ENCODE measurements at places on chromosomes 3 and 15.
A peak's percentile ranks its signal among the peaks of the same experiment; 100 is the strongest.

- DNase-seq: peak; percentile 64
Observed at GRCh38 chr3:61702453-61702852, 141.1 kb downstream of the PTPRG start.

GRCh38 chr3:10771486-10772270, 44.4 kb upstream of the SLC6A11 start:
- DNase-seq: peak; percentile 30

DNA sequence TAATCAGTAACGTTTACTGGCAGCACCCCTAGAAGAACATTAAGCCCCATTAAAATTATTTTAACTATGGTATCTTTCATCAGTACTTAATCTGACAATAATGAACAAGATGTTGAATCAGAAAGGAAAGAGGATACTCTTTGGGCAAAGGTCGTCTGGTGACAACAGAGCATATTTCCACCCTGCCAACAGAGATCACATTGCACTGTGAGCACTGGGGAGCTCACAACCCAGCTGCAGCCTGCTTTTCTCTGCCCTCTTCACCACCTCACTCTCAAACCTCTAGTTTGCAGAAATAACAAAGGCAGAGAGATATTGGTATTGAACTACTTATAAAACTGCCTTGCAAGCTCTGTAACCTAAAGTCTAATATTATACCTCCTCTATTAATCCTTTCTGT, 130.0 kb downstream of the FBN1 start:
- no peak for DNase-seq

- no peak for DNase-seq
Observed at GRCh38 chr15:73907035-73907408, 19.2 kb upstream of the LOXL1 start.

DNA sequence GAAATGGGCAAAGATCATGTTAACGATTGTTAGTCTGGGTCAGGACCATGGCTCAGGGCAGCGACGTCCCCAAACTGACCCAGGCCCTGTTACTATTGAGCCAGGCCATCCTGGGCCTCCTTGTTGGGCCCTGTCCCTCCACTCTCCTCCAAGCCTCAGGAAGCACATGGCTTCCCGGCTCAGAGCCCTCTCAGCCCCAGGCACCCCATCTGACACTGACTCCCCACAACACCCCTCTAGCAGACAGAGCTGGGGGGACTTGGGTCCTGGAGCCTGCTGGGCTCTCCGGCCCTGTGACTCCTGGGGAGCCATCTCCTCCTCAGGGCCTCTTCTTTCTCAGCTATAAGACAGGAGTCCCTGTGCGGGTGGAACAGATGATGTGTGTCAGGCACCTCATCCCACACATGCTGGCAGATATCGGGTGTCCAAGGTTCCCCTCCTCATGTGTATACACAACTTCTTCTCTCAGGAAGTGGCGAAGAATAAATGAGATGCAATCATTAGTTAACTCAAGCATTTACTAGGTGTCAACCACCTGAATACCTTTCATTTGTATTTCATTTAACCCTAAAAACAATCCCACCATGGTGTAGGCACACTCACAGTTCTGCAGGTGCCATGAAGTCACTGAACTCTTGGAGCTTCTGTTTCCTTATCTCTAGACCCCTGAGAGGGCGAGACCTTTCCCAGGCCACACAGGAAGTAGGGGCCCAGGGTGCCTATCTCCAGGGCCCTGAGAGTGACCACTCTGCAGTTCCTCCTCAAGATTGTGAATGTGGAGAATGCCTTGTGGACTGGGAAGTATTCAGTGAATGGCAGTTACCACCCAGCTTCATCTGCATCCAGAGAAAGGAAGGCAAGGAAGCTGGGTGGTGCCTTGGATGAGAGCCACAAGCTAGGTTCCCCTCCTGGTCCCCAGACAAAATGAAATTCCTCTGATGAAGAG, 282.5 kb upstream of the TLE3 start:
- DNase-seq: peak; percentile 45

DNA sequence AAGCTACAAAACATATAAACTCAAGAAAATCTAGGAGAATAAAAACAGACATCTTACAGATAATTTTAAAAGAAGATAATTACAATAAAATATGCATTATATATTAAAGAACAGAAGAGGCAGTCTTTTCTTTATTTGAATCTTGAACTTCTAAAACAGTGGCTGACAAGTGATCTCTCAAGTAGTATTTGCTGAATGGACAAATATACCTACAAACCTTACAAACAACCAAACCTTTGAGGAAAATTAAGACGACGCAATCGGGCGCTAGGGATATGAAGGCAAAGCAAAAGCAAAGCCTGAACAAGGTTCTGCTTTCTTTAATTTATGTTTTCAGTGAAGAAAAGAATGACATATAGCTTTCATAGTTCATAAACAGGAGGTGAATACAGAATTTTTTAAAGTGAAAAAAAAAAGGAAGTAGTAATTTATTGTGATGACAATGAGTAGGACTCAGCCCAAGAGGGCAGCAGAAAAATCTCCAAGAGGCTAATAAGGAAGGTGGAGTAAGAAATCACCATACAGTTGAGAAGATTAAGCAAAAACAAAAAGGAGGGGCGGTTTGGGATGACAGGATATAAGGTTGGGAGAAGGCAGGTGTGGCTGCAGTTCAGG, 347.8 kb downstream of the TBC1D5 start:
- DNase-seq: no peak

GRCh38 chr3:129312021-129312639, 33.5 kb downstream of the HMCES start:
- peak; percentile 42 for DNase-seq

- no peak for DNase-seq
Observed at GRCh38 chr3:121529308-121529707, 16.5 kb downstream of the POLQ start.

GRCh38 chr3:1216856-1217255, 124.0 kb downstream of the CNTN6 start:
- DNase-seq: no peak

GRCh38 chr15:86014016-86014415, 65.7 kb upstream of the AGBL1 start:
- no peak for DNase-seq

- DNase-seq: no peak
Observed at GRCh38 chr3:13002398-13003124, 70.7 kb downstream of the IQSEC1 start.

DNA sequence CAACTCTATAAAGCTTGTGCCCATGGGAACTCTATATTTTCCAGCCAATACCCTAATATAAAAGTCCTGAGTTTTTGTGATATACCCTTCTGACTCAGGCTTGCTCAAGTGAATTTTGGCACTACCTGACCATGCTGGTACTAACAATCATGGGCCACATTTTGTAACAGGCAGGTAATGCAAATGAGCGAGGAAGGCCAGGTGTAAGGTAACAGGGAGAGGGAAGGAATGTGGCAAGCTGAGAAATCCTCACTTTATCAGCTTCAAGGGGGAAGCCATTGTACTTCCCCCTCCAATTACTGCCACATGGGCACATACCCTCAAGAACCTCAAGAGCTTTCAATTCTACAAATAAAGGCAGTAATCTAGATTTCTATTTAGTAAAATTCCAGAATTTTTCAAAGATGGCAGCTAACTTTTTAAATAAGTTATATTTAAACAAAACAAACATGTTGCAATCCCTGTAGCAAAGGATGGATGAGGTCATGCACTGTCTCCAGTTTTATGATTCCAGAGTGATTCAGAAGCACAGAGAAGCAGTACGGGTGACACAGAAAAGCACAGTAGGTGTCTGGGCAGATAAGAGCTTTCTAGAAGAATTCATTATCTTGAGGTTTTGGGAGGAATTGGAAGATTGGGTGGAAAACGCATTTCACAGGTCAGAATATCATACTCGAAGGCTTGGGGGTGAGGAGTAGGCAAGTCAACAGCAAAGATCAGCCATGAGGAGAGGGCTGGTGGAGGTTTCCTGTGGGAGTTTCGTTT, 87.6 kb downstream of the FOXP1 start:
- DNase-seq: no peak

DNA sequence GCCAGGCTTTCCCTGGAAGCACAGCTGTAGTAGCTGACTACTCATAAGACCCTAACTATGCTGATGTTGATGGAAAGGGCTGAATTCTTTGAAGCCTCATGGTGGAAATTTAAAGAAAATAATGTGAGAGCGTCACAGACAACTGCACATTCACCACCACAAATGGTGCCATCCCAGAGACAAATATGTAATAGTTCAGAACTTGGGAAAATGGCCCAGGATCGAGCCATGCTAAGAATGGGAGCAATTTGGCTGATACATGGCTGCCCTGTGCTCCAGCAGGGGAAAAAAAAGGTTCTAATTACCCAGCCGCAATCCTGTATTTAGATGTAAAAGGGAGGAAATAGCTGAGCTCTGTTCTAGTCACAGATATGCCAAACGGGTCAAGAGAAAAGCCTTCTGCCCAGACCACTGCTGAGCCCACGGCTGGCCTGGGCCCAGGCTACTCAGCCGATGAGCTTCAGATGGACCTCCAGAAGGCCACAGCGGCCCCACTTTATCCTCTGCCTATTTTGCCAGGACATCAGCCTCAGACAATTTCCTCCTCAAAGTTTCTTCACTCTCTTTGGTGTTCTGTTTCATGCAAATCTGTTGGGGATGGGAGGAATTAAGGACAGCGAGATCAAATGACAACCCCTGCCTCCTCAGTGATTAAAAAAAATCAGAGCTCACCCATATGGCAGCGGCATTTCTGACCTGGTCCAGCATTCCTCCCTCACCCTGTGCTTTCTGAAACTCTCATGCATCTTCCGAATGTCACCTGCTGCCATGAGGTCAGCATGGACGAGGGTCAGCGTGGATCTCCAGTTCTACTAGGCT, 54.5 kb upstream of the MEX3B start:
- DNase-seq: no peak

DNA sequence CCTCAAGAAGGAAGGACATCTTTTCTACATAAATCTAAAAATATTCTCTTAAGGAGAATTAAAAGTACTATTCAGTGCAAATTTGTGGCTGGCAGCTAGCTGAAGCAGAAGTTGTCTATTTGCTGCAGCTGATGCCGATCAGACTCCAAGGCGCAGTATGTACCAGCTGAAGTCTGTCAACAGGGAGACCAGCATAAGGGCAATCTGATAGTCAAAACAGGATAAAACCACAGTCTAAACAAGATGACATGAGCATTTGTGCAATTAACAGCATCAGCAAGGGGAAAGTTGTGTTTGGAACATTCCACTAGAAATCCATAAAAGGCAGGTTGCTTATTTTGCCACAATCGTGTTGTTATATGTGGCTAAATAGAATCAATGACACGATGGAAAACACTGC, 198.2 kb upstream of the ROBO2 start:
- no peak for DNase-seq

DNA sequence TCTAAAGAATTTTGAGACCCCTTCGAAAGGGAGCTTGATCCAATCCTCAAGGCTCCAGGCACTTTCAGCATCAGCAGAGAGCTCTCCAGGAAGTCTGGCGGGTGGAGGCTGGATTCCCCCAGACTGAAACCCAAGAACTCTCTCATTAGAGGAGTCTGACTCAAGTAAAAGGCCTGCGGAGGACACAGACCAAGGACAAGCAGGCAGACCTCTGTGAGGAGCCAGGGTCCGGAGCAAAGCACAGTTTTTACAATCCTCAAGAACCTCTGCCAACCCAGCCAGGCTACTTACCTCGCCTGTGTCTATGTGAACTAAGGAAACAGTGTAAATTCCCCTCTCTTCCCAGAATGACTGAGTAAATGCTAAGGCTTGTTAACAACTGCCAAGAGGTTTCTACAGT, 86.2 kb downstream of the FBN1 start:
- peak; percentile 95 for DNase-seq

DNA sequence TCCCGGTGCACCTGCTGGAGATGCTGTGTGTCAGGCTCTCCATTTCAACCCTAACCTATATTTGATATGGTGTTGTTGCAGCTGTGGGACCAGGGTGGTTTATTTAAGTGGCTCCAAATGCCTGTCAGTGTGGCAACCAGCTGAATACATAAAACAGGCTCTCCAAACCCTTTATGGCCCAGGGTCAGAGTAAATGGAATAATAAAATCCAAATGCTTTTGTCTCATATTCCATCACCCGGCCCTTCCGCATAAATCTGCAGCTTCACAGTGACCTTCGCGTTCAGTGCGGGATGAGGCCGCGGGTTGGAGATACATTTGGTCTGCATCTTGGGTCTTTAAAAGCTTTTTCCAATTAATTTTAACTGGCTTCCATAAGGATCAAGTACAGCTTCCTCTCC, 382.1 kb upstream of the NR2F2 start:
- no peak for DNase-seq

GRCh38 chr15:87722941-87723691, 533.4 kb downstream of the NTRK3 start:
- no peak for DNase-seq

- peak; percentile 92 for DNase-seq
Observed at GRCh38 chr3:4656059-4656458, 162.9 kb downstream of the ITPR1 start.

DNA sequence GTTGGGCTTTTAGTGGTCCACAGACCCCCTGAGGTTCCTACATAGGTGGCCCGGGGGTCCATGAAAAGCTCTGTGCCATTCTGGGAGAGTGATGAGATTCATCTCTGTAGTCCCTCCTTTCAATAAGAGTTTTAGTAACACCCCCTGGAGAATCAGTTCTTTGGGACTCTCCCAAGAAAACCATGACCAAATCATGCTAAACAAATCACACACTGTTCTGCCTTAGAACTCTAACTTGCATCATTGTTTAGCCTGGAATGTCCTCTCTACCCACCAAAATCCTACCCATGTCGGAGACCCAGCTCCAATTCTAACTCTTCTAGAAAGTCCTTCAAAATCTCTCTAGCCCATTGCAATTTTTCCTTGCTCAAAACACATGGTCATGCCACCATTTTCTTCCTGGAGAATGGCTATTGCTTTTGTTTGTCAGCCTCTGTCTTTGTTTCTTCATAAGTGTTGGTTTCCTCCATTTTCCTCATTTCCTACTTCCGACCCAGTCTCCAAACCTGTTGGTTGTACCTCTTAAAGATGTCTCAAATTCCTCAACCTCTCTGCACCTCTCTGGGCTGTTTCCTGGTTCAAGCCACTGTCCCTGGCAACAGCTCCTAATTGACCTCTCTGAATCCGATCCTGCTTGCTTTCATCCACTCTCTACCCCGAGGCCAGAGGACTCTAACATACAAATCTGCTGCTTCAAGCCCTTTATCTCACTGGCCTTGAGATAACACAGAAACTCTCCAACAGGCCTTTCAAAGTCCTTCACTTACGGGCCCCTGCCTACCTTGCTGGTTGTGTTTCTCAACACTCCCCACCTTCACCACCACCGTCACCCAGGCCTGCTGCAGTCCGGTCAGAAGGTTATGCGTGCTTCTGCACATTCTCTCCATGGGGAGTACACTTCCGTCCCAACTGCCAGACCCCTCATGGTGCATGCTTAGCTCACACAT, 23.7 kb downstream of the CYP19A1 start:
- peak; percentile 80 for DNase-seq

DNA sequence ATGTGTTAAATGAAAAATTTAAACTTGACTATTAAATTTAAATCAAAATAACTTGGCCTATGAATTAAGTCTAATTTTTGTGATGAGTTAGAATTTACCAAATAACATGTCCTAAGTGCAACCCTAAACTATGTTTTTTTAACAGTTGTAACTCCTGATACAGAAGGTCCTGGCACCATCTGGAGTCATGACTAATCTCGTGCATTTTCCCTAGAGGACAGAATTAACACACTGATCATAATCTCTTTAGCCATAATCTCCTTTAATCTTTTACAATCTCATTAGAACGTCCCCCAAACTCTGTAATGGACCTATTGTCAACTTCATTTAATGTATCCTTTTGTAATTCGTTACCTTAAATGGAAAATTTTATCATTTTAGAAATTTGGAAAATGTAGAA, 100.6 kb downstream of the SUCNR1 start:
- no peak for DNase-seq

GRCh38 chr15:81301815-81302399, 22.0 kb downstream of the STARD5 start:
- no peak for DNase-seq

GRCh38 chr15:62972814-62973213, 69.7 kb upstream of the TPM1 start:
- DNase-seq: no peak

All from islet precursor cell (in vitro differentiated cells).